ENCODE measurements at places on chromosomes 16 and 17.
A peak's percentile ranks its signal among the peaks of the same experiment; 100 is the strongest.

GRCh38 chr17:62064791-62065563 lies at the start of gene MED13:
Gene MED13, minus strand, starts transcription at chr17:62065278. Its CDS starts 73 bp downstream, at chr17:62065205.
- no peak for DNase-seq

DNA sequence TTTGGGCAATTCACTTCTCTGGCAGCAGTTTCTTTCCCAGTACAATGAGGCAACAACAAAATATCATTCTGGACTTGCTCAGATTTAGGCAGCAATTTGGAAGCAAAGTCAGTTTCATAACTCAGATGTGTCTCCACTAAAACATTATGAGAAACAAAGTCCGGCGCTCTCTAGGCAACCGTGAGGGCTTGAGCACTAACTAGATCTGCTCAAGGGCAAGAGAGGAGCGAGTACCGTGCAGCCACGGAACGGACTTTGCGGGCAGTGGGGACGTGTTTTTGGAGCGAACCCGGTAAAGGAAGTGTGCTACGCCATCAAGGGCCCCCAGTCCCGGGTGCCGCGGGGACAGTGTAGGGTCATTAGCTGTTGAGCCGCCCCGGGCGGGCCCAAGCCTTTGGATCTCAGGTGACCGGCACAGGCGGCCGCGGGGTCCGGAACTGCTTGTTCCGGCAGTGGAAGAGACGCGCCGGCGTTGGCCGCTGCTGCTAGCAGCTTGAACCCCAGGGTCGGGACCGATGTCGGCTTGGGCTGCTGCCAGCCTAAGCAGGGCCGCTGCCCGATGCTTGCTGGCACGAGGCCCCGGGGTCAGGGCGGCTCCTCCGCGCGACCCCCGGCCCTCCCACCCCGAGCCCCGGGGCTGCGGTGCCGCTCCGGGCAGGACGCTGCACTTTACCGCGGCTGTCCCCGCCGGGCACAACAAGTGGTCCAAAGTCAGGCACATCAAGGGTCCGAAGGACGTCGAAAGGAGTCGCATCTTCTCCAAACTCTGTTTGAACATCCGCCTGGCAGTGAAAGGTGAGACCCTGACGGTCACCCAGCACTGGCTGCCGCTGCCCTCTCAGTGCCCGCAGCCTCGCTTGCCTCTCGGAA lies at the start of gene TACO1:
TSS of gene TACO1 (plus strand) at position 327 of the 870 bp plus-strand sequence. CDS start at position 516, 189 bp downstream.
- peak; percentile 25 for DNase-seq

- DNase-seq = no peak
These were observed 29.0 kb downstream of the KATNB1 start for GRCh38 chr16:57764341-57765159.

DNA sequence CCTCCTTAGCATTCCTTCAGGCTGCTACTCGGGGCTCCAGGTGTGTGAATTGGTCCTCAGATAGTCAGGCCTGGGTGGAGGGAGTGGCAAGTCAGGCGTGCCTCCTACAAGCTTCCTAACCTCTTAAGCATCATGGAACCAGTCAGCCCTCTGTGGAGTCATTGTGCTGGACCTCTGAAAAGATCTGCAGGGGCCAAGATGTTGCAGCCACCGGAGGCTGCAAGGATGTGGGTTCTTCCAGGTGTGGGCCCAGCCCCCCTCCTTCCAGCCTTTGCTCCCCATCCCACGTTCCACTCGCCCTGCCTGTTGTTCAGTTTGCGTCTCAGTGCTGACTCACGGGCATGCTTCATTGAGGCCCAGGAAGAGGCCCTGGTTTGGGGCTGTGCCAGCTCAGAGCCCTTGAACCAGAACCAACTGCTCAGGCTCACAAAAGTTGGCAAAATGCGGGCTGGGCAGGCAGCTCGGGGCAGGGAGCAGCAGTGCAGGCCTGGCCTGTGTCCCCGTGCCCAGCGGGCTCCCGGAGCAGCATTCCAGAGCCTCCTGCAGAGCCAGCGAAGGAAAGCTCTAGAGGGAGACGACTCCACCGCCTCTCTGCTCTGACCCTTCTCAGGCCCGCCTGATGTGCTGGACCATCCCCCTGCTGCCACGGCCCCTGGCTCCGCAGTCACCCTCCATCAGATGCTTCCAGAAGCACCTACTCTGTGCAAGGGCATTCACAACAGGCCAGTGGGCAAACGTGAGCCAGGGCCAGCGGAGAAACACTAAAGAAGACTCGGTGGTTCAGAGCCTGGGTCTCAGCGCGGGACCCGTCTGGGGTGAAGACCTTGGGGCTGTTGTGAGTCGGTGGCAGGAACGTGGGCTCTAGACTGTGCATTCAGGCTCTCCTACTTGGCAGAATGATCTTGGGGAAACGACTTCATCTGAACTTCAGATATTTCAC lies 7.5 kb downstream of the LDHD start:
- DNase-seq = no peak

- no peak for DNase-seq
These were observed 236.0 kb downstream of the IRF8 start for GRCh38 chr16:86134802-86135461.

- DNase-seq = no peak
These were observed 10.6 kb downstream of the BLTP2 start for GRCh38 chr17:28634206-28634865.

GRCh38 chr17:15289285-15290183 lies 24.4 kb upstream of the PMP22 start:
- DNase-seq = no peak

DNA sequence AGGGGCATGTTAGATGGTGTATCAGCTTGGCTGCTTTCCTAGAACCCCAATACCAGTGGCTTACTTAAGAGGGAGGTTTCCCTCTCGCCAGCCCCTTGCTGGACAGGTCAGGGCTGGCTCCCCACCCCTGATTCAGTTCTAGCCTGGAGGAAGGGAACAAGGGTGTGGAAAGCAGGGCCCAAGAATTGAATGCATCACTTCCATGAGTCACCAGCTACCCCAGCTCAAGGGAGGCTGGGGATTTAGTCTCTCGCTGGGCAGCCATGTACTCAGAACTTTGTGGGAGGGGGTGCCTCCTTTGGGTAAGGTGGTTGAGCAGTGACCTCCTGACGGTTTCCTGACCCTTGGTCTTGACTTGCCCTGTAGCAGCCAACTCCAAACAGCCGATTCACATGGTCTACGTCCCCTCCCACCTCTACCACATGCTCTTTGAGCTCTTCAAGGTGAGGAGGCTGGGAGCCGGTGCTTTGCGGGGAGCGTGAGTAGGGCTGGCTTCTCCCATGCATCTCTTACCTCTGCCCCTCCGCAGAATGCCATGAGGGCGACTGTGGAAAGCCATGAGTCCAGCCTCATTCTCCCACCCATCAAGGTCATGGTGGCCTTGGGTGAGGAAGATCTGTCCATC lies 12.8 kb downstream of the PDK2 start:
- DNase-seq = no peak

- no peak for DNase-seq
These were observed 3.0 kb upstream of the KRT15 start for GRCh38 chr17:41521574-41522261.

DNA sequence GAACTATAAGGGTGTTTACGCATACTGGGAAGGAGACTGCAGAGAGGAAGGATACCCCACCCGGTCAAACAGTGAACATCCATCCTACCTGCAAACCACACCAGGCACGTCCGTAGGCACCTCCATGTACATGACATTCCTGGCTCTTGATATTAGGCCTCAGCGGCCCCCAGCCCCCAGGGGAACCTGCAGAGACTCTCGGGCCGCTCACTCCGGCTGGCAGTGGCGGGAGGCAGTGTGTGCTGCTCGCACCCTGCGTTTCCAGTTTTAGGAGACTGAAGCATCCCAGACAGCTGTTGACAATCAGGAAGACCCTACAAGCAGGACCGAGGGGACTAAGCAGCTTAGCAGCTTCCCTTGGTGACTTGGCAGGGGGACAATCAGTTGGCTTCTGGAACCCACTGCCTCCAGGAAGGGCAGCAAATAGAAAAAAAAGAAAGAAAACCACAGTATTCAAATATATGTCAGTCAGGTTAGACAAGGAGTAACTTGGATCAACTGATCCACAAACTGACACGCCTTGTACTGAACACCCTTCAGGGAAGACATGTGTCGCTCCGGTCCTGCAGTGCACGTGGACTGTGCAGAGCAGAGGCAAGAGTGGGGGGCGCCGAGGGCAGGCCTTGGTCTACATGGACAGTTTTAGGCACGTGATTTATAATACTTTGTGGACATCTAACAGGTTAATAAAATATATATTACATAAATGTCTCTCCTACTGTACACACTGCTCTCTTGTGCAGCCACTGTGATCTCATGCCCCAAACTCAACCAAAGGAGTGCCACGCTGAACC lies 29.9 kb upstream of the CLEC18B start:
- DNase-seq = no peak

DNA sequence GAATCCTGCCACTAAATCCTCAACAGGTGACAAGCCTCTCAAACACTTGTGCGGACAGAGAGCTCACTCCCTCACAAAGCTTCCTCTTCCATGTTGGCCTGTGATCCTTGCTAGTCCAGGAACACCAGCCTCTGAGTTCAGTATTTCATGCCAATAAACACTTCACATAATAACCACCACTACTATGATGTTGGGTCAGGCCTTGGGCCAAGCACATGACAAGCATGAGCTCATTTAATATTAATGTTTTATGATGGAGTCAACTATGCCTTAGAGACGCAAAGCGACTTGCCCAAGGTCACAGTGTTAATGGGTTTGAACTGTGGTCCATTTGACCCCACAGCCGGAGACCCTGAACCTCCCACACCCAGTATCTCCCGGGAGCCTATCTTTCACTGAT lies 129.1 kb downstream of the GAS7 start:
- DNase-seq = no peak

DNA sequence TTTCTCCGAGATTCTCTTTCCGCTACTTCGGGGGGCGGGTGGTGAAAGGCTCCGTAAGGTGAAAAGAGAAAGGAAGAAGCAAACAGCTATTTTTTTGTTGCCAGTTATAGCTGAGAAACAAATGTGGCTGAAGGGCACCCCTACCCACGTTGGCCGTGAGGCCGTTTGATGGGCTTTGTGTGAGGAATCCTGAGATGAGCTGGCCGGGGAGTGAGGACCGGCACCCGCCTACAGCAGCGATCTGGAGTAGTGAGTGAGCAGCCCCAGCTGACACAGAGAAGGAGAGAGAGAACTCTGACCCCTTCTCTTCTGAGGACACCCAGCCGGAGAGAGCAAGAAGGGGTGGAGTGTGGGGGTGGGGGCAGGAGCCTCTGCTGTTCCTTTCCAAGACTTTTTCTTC lies 5.6 kb downstream of the JPH3 start:
- DNase-seq = no peak

DNA sequence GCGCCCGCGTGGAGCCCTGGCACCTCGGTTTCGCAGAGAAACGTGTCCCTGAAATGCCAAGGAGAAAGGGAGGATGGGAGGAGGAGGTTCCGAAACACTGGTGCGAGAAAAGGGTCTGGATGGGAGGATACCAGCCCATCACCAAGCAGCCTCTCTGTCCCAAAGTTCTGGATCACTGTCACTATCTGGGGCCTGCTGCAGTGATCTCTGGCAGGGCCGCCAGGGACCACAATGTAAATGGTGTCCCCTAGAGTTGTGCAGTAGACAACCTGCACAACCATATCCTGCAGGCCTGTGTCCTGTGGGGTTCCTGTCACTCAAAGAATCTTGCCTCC lies 229.3 kb downstream of the C16orf78 start:
- DNase-seq = no peak

GRCh38 chr17:80101011-80101945 lies at the start of gene GAA:
Gene GAA, plus strand, starts transcription at chr17:80101581. Its CDS starts 3,006 bp downstream, at chr17:80104587.
- DNase-seq = no peak

DNA sequence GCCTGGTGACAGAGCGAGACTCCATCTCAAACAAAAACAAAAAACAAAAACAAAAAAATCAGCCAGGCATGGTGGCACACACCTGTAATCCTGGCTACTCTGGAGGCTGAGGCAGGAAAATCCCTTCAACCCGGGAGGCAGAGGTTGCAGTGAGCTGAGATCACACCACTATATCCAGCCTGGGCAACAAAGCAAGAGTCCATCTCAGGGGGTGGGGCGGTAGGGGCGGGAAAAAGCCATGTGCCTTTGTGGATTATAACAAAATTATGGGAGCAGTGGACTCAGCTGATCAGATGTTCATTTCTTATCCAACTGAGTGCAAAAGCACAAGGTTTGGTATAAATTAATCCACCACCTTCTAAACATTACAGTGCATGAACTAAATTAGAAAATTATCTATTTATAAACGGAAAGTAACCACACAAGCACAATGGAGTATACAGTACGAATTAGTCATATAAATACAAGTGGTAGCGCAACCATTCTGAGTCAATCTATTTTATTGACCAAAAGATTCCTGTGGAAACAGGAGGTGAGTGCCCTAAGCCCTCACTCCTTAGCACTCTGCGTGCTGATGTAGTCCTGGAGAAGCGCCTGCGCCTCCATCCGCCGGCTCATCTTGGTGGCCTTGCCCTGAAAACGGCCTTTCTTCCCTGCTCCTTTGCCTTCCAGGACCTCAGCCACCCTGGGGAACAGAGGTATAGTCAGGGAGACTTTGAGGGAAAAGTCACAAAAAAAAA lies 14.0 kb downstream of the AARSD1 start:
- no peak for DNase-seq

DNA sequence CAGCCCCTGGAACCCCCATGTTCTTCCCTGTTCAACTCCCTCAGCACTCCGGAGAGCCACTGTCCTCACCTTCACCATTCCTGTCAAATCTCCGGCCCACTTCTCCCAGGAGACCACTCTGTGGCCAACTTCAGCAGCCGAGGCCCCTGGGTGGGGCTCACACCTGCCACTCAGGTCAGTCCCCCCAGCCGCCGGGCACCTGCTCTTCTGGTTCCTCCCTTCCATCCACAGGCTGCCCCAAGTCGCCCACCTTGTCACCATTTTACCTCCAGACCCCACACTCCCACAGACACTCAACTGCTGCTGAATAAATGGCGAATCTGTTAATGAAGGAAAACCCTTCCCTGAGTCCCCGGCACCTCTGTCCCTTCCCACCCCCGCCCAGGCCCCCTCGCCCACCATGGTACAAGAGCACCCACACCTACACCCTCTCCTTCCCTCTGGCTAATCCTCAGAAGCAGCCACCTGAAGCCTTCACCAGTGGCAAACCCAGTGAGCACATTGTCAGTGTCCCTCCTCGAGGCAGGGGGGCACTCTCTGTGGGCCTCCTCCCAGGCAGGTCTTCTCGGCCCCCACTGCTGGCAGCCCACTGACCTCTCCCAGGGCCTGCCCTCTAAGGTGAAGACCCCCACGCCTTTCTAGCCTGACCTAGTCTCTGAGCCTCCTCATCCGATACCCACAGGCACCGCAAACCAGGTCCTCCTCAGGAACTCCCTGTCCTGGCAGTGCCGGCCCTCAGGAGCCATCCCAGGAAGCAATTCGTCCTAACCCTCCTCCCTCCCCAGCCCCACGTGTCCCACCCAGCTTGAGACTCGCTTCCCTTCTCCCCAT lies 8.2 kb downstream of the CANT1 start:
- no peak for DNase-seq

All from NCI-H2081 treated with DMSO at 0.1 percent for 48 hours (cell line).